Glutamatergic neuron (in vitro differentiated cells): ENCODE measurements at places on chromosomes 7 and 10. TPM values are rescaled to one million over a fixed set of nuclear protein-coding genes. Genes with fewer than 3 reads are reported as not detected.

DNA sequence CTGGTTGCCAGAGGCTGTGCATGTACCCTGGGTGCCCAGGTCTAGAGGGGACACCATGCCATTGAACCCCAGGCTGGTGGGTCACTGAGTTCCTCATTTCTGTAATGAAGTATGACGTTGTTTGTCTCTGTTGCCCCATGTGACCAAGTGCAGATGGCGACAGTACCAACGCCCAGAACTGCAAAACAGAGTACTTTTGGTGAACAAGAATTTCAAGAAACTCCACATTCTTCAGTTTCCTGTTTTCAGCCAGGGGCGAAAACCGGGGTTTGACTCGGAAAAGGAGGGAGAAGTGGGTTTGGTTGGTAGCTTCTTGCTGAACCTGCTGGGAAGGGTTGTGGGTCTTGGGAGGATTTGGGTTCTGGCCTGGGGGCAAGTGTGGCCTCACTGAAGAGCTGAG lies 18.2 kb downstream of the CYP17A1 start:
- H3K4me1 ChIP-seq: peaks cover 2% of the 10 kb centered on the region
- no peak overlapping the region for H3K4me3 ChIP-seq
- H3K36me3 ChIP-seq: no peaks in the 10 kb centered on the region
- no peak for DNase-seq
- no peak overlapping the region for H3K27ac ChIP-seq
- H3K27me3 ChIP-seq: peaks cover 5% of the 10 kb centered on the region

- DNase-seq: no peak
- H3K36me3 ChIP-seq: no peaks in the 10 kb centered on the region
- H3K27ac ChIP-seq: no peak overlapping the region
- H3K4me1 ChIP-seq: no peaks in the 10 kb centered on the region
- H3K4me3 ChIP-seq: no peak overlapping the region
- H3K27me3 ChIP-seq: no peaks in the 10 kb centered on the region
Observed at GRCh38 chr10:60980997-60981396, 37.0 kb upstream of the RHOBTB1 start.

GRCh38 chr10:99285881-99286280 lies 43.3 kb upstream of the CNNM1 start:
- DNase-seq: no peak
- no peak overlapping the region for H3K4me3 ChIP-seq
- no peaks in the 10 kb centered on the region for H3K4me1 ChIP-seq
- no peaks in the 10 kb centered on the region for H3K27me3 ChIP-seq

The RSBN1L gene
- total RNA-seq: 27.0 TPM

The TECTB gene
- not detected for total RNA-seq
